ENCODE measurements at places on chromosomes 6 and 20. TPM values are rescaled to one million over a fixed set of nuclear protein-coding genes. Genes with fewer than 3 reads are reported as not detected.

Gene SRC
- total RNA-seq = 194 TPM

Gene NPBWR2
- total RNA-seq = not detected

Gene TAAR5
- total RNA-seq = not detected

Gene EBF4
- total RNA-seq = 2.4 TPM

Gene BFSP1
- total RNA-seq = 4.5 TPM

Gene TAAR9
- total RNA-seq = not detected

Gene CCDC170
- total RNA-seq = 0.10 TPM

Gene ADGRB3
- not detected for total RNA-seq

Gene DDO
- total RNA-seq = not detected

Gene PPIL6
- total RNA-seq = 2.4 TPM

Gene RGS17
- total RNA-seq = 6.4 TPM

Gene JPH2
- total RNA-seq = 0.83 TPM

Gene HEY2
- total RNA-seq = not detected

Gene ZSCAN23
- not detected for total RNA-seq

Gene OR2B6
- 0.15 TPM for total RNA-seq

Gene PRSS16
- total RNA-seq = 4.7 TPM

Gene PBOV1
- total RNA-seq = not detected

Gene KIFC1
- 43.1 TPM for total RNA-seq

Gene BPIFB1
- total RNA-seq = 0.14 TPM

Gene RFX6
- total RNA-seq = not detected

Gene SLC17A3
- total RNA-seq = 1.4 TPM

Gene GLYATL3
- total RNA-seq = not detected

Gene PTPRT
- total RNA-seq = not detected

Gene RAMACL
- 0.23 TPM for total RNA-seq

Gene CDH4
- 6.0 TPM for total RNA-seq

Gene CDKAL1
- total RNA-seq = 3.6 TPM

Gene GLP1R
- total RNA-seq = not detected

Gene CEP57L1
- 8.9 TPM for total RNA-seq

Gene KHDC1L
- not detected for total RNA-seq

Gene ZBP1
- 0.07 TPM for total RNA-seq

Gene CAP2
- total RNA-seq = 11.7 TPM

Gene TMEM217
- total RNA-seq = 0.99 TPM

Gene CARMIL1
- total RNA-seq = 7.5 TPM

Gene DUSP15
- total RNA-seq = 0.64 TPM

Gene BHLHE23
- total RNA-seq = not detected

Gene TPD52L2
- 141 TPM for total RNA-seq

Gene DLK2
- total RNA-seq = 5.0 TPM

Gene SEMG1
- not detected for total RNA-seq

Gene RPP21
- 73.9 TPM for total RNA-seq

Gene CASS4
- 0.09 TPM for total RNA-seq

Gene PEDS1
- 54.9 TPM for total RNA-seq

Gene UST
- 2.5 TPM for total RNA-seq

Gene HCRTR2
- not detected for total RNA-seq

Data from A549 treated with CpdA at 1 μM for 4 hours (cell line).